CD14-positive monocyte (primary cell): ENCODE measurements at places on chromosomes 5 and 9.

DNA sequence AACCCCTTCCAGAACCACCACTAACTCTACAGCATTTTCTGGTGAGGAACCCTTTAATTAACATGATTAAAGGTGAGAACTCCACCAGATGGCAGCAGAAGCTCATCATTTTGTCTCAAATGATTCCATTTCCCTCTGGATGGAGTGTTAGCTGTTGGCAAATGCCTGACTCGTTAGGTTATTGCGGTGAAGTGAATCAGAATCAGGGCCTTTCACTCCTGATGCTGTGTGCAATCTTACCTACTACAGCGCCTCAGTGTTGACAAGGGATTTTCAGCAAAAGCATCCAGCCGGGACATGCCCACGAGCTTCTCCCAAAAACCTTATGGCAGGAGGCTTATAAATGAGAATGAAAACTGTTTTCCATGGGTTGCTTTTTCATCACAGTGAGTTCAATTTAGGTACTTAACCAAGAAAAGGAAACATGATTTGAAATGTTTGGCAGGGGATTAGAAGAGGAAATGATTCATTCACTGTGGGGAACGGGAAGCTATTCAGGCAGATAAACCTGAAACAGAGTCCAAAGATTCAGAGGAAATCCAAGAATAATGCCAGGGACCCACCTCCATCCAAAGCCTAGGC, 48.0 kb upstream of the CAST start:
- peak; percentile 62 for DNase-seq

DNA sequence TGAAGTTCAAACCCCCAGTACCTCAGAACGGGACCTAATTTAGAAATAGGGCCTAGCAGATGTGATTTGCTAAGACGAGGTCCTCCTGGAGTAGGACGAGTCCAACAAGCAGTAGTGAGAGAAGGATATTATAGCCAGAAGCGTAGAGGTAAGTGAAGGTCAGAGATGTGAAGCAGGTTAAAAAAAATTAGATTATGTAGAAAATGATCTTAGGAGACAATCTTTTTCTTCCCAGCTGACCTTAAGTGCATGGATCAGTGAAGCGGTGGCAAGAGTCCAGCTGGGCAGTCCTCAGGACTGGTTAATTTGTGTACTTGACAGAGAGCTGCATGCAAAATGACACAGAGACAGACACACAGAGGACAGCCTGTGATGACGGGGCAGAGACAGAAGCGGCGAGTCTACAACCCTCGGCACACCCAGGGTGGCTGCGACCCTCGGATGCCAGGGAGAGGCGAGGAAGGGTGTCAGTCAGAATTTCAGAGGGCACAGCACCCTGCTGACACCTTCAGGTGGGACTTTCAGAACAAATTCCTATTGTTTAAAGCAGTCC, 131.4 kb upstream of the IRX4 start:
- no peak for DNase-seq

DNA sequence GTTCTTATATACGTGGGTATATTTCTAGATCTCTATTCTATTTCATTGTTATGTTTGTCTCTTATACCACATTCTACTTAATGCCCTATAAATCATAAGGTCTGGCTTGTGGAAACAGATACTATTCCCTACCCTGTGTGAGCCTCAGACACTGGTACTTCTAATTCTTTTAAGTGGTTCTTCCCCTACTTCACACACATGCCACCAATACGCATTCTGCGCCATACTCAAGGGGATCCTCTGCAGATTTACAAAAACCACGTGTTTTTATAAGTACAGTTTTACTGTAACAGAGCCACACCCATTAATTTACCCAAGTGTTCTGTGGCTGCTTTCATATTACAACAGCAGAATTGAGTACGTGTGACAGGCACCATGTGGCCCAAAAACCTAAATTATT, 195.6 kb downstream of the SAXO1 start:
- DNase-seq: no peak

DNA sequence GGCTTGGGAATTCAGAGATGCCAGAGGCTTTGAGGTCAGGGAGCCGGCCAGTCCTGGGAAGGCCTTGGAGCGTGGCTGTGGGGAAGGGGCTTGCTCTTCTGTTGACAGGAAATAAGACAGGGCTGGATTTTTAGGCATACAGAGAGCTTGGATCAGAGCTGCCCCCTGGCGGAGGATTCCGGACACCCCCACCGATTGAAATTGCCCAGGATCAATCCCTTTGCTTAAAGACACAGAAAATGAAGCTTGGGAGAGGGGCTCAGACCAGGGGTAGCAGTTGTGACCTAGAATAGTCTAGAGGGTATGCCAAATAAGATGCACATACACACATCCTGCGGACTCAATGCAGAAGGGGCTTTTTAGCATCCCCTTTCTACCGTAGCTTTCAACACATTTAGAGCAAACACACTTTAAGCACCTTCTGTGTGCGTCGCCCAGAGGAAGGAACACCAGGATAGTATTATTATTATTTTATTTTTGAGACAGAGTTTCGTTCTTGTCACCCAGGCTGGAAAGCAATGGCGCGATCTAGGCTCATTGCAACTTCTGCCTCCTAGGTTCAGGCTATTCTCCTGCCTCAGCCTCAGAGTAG, 1.7 kb upstream of the NTMT1 start:
- DNase-seq: peak; percentile 58

DNA sequence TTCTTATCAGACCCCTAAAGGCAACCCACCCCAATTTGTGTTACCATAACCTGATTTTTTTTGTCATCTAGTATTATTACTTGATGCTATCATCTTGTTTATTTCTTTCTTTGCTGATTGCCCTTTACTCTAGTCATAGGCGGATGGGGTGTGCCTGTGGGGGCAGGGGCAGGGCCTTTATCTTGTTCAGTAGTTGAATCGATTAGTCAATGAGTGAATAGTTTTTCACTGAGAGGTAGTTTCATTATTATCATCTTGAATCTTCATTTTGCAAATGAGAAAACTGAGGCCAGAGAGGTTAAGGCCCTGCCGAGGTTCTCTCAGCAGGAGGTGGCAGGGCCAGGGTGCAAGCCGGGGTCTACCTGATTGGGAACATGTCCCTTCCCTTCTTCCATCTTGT, 9.4 kb upstream of the GM2A start:
- DNase-seq: no peak

- no peak for DNase-seq
Measured at GRCh38 chr9:123544007-123544827, 188.2 kb downstream of the CRB2 start.

DNA sequence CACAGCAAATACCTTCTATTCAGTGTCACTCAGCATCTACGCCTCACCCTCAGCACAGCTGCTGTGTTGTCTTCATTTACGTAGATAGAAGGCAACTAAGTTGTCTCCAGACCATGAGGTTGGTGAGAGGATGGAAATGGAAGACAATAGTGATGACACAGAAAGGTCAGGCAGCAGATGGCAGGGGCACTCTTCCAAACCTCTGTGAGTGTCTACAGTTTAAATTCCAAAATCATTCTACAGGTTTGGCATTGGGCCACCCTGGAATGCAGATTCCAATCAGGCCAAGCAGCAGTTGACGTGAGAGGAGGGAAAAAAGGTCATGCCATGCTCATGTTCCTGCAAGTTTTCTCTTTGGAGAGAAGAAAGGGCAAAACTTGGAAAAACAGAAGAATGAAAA, 68.7 kb upstream of the ADAMTSL1 start:
- DNase-seq: no peak

DNA sequence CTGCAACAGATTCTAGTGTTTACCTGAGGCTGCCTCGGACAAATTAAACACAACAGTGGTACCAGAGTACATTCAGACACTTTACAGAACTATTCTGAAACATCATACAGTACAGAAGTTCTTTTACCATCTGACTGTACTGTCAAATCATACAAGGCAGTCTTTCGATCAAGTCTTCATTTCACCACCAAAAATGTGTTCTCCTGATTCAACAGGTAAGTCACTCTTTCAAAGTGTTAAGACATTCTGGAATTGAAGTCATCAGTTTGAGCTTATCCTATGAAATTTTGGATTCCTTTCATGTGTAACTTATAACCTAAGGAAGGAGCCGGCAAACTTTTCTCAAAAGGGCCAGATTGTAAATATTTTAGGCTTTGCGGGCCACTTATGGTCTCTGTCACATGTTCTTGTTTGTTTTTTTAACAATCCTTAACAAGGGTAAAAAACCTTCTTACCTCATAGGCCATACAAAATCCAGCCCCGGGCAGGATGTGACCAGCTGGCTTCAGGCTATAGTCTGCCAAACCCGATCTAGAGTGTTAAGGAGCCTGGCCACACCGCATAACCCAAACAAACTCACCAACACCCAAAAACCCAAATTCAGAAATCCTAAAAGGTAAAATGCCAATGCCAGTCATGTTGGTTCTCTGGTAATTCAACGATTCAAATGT, 151.6 kb downstream of the DENND1A start:
- no peak for DNase-seq
